ENCODE measurements at places on chromosomes 5 and 9.

DNA sequence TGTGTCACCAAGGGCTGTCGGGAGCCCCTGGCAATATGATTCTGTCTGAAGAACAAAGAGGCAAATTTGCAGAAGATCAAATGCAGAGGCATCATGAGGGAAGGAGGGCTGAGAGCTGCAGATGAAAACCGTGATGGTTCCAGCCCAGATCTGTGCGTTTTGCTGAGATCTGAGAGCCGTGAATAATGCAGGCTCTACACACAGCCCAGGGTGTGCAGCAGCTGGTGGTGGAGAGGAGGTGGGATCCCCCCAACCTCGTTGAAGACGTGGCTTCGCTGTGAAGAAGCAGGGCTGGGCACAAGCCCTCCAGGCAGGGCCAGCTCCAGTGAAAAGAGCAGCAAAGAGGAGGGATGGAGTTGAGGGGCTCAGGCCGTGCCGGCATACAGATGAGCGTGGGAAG is 75.5 kb downstream of the TSPAN17 start:
- no peak for DNase-seq

- DNase-seq = no peak
Observed at GRCh38 chr5:107663697-107664096, 7.0 kb downstream of the EFNA5 start.

DNA sequence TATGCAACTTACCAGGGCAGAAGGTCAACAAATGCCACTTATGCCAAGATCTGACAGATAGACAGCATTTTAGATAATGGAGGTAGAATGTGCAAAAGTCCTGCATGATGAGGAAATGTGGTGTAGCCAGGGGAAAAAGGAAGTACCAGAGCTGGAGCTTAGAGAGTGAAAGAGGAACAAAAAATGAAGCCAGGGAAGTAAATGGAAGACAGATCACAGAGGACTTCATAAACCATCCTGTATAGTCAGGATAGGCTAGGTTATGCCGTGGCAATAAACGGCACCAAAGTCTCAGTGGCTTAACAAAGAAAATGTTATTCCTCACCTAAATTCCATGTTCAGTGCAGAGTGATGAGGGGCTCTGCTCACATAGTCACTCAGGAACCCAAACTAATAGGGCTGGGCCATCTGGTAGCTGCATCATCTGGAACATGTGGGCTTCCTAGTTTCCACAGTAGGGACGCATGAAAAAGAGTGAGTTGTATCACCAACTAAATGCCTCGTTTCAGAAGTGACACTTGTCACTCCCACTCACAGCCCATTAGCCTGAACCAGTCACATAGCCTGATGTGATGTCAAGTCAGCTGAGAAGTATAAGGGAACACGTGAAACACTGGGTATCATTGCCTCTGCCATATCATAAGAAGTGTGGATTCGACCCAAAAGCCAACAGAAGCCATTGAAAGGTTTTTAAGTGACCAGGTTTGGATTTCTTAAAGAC is 70.3 kb downstream of the SH3RF2 start:
- no peak for DNase-seq

GRCh38 chr9:15512889-15513288 is 2.1 kb upstream of the PSIP1 start:
- DNase-seq = no peak

- DNase-seq = no peak
Observed at GRCh38 chr9:112044186-112044585, 130.9 kb downstream of the SUSD1 start.

DNA sequence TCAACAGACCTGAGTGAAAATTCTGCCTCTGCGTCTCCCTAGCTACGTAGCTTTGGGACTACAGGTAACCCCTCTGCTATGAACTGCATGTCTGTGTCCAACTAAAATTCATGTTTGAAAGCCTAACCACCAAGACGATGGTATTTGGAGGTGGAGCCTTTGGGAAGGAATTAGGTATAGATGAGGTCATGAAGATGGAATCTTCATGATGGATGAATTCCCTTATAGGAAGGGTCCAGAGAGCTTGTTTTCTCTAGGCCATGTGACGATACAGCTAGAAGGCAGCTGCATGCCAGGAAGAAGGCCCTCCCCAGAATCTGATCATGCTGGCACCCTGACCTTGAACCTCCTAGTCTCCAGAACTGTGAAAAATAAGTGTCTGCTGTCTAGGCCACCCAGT is 296.4 kb downstream of the SLIT3 start:
- no peak for DNase-seq

DNA sequence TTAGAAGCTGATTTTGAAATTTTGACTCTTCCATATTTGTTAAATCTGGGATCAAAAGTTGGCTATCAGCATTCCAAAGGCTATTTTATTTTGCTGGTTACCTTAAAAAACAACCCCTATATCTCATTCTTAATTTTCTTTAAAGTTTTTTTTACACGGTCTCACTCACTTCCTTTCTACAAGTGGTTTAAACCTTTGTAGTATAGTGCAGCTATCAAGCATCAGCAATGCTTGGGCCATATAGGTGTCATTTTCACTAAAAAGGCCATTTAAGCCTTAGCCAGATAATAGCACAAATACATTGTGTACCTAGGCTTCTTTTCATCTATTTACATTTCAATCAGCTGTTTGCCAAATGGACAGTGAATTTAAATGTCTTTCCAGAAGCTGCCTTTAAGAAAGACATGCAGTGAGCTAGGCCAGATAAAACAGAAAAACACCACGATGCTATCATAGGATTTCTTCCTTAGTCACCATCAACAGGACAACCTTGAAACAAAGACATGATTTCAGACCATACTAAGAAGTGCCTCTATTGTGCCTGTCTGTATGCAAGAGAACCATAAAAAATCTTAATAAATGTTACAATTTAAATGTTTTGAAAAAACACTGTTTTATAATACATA is 104.2 kb downstream of the RAPGEF6 start:
- no peak for DNase-seq

- no peak for DNase-seq
Observed at GRCh38 chr5:119795768-119796167, 166.4 kb downstream of the FAM170A start.

DNA sequence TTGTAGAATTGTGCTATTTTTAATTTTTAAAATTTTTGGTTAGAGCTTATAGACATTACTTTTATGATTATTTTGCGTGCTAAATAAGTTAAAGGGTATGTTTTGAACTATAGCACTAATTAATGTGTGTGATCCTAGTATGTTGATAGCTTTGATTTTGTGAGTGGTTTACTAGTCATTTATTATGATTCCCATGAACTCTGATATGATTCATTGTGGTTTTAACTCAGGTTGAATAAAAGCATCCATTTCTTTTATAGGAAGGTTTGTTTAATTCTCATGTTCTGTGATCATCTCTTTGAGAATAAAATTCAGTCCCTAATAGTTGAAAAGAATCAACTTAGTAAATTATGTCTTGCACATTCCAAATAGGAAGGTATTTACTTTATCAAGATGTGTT is 22.5 kb downstream of the C5orf22 start:
- DNase-seq = no peak

GRCh38 chr5:174675916-174676315 is 48.5 kb upstream of the MSX2 start:
- no peak for DNase-seq

GRCh38 chr5:176181271-176181855 is 56.9 kb upstream of the SIMC1 start:
- no peak for DNase-seq

GRCh38 chr5:9082996-9083395 is 462.9 kb downstream of the SEMA5A start:
- DNase-seq = no peak

DNA sequence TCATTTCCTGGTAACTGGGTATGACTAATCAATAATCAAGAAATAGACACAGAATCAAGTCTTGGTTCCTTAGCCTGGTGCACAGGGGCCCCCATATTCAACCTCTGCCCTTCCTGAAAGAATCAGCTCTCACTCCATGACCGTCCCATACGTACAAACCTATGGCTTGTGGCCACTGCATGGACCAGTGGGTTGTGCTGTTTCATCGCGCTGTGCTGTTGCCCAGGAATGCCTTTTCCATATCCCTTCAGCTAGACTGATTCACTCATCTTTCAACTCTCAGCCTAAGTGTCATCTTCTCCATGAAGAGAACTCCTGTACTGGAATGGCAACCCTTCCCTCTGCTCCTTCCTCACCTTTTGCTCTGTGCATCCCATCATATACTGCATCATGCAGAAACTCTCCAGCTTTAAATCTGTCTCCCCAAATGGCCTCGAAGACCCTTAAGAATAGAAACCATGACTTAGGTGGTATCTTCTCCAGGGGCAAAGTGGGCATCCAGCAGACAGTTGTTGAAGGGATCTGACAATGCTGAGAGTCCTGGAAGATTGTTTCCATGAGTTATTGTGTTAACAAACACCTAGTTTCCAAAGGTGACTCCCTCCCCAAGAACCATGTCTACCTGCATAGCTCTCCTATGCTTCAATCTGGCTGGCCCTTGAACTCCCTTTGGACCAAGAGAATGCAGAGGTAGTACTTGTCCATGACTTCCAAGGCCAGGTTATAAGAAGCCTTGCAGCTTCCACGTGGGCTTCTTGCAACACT is 180.8 kb downstream of the ACTL7B start:
- DNase-seq = no peak

GRCh38 chr9:89435071-89435823 is 62.7 kb downstream of the SEMA4D start:
- DNase-seq = peak; percentile 55

DNA sequence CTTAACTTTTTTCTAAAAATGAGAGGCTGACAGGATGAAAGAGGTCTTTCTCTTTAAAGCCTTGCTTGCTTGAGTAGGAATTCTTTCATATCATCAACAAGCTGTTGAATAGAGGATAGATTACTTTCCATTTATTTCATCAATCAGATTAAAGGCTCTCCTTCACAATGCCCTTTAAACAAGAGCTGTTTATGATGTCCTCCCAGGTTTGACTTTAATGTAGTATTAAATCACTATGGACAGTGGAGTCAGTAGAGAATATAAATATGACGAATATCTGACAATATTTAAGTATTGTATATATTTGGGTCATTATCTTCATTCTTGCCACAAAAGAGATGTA is 282.0 kb downstream of the ISL1 start:
- DNase-seq = no peak

DNA sequence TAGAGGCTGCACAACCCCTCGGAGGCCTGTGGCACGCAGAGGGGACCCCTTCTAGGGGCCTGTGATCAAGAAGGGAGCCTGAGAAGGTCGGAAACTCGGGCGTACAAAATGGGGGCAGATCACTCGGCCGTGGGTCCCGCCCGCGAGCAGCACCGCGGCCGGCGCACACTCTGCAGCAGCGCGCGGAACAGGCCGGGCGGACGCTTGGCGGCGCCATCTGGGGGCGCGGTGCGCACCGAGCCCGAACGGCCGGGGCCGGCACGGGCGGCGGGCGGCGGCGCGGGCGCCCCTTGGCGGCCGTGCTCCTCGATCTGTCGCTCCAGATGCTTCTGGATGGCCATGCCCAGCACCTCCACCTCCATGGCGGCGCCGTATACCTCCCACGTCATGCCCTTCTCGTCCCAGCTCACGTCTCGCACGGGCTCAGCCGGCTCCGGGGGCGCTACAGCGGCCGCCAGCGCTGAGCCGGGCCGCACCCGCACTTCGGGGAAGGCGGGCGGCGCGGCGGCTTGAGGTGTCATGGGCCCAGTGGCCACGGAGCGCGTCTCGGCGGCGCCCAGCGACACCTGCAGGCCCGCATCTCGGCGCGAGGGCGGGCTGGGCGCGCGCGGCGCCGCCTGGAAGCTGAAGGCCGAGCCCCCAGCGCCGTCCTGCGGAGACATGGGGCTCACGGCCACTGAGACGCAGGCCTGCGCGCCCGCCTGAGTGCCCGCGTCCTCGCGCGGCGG is 13.1 kb downstream of the GPRIN1 start:
- DNase-seq = peak; percentile 66

- DNase-seq = no peak
Observed at GRCh38 chr9:135347461-135347860, 132.1 kb upstream of the PPP1R26 start.

GRCh38 chr5:34530637-34531036 is 125.5 kb upstream of the RAI14 start:
- DNase-seq = no peak

GRCh38 chr9:36987409-36987808 is 46.7 kb downstream of the PAX5 start:
- DNase-seq = no peak

GRCh38 chr5:86679529-86679928 is 61.8 kb downstream of the COX7C start:
- DNase-seq = peak; percentile 66

- DNase-seq = no peak
Observed at GRCh38 chr5:54220230-54221040, 89.9 kb downstream of the ARL15 start.

DNA sequence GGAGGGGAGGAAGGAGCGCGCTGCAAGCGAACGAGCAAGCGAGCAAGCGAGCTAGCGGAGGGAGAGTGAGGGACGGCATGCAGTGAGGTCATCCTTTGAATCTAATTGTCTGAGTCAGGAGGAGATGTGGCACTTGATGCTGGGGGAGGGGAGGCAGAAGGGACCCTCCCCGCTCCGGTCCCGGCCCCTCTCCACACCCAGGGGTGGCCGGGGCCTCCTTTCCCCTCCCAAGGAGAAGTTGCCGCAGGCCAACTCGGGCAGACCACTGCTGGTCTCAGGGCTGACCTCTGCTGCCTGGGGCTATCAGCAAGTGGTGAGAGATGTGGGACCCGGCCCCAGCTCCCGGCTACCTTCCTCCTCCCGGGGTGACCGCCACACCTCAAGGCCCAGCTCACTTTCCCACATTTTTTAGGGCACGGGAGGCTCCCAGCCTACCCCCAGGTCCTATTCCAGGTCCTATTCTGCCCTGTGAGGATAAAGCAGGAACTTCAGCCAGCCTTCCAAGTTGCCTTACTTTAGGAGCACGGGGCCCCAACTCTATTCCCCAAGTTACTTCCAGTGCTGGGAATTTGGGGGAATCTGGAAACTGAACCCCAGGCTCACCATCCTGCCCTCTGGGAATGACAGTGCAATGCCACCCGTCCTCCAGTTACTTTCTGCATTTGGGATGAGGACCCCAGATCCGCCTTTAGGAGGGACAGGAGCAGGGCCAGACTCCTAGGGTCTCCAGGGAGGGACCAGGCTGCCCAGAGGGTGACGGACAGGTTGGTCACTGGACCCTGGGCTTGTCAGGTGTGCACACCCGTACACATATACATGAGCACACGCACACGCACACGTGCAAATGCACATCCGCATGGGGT is 11.1 kb downstream of the CNTFR start:
- DNase-seq = no peak

GRCh38 chr9:87548159-87548558 is 50.5 kb downstream of the DAPK1 start:
- DNase-seq = no peak

GRCh38 chr5:164184158-164184557 is 678.7 kb downstream of the MAT2B start:
- DNase-seq = no peak

GRCh38 chr9:96040591-96041461 is 165.3 kb downstream of the ERCC6L2 start:
- DNase-seq = no peak

DNA sequence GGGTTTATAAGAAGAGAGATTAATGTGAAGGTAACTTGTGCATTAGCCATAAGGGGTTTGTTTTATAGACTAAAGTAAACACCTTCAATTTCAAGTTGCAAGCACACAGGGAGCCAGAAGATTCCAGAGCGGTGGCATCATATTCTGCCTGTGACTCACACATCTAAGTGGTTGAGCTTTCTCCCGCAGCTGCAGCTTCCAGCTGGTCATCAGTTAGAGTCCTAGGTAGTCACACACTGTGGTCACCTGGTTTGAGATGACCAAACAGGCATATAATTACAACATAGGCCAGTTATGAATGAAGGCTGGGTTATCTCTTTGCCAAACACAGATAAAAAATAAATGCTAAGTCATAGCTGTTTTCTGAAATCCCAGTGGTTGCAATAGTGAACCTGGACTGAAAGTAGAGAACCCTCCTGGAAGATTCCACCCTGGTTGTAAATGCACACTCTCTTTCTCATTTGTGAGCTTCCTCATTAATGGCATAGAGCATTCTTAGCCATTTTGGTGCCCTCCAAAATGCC is 171.3 kb downstream of the GDNF start:
- DNase-seq = no peak
